ENCODE measurements at places on chromosomes 2 and 18.

DNA sequence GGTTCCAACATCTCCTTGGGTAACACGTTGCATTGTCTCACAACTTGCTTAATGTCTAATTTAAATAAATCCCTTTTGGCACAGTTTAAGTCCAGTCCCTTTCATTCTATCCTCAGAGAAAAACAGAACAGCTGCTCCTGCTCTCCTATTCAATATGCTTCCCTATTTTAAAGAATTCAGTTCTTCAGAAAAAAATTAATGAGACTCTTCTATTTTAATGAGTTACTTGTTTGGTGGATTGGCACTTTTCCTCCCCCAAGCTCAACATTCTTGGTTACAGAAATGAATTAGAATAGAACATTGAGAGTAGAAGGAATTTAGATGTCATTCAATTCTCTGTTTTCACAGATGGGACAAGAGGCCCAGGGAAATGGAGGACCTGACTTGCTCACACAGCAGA, 116.9 kb upstream of the ATP8B1 start:
- no peak for DNase-seq

DNA sequence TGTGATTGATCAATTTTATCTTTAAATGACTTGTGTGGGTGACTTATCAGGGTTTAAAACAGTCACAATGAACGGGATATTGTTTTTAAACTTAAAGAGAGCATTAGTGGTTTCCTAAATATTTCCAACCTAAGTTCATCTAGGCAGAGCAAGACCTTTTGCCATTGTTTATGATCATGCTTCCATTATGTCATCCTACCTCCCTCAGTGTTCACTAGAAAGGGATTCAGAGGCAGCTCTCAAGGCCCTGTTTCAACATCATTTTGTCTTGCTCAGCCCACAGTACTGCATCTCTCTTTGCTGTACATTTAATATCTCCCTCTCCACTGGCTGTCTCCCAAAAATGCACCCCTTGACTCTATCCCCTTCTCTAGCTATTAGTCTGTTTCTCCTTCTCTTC, 21.5 kb upstream of the PELI1 start:
- DNase-seq = no peak

DNA sequence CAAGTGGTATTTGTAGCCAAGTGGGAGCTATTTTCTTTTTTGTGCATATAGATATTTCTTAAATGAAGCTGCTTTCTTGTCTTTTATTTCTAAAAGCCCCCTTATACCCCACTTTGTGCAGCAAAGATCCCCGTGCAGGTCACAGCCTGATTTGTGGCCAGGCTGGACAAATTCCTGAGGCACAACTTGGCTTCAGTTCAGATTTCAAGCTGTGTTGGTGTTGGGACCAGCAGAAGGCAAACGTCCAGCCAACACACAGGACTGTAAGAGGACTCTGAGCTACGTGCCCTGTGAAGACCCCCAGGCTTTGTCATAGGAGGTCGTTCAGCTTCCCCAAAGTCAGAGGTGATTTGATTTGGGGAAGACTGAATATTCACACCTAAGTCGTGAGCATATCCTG, 21.9 kb downstream of the FOSL2 start:
- DNase-seq = no peak

DNA sequence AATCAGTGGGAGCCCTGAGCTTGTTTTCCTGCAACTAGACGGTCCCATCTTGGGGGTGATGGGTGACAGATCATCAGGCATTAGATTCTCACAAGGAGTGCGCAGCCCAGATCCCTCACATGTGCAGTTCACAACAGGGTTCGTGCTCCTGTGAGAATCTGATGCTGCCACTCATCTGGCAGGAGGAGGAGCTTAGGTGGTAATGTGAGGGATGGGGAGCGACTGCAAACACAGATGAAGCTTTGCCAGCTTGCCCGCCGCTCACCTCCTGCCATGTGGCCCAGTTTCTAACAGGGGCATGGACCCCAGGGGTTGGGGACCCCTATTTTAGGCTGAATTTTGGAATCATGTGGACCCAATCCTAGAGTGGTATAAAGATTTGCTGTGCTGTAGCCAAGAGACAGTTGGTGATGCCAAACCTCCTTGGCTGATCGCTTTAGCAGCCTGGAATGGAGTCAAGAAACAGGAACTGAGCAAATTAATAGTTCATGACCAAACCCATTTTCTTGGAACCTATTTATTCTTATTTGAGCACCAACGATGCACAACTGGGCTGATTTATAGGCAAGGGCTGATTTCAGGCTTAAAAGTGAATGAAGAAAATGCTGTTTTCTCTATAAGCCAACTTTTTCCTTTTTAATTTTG, 25.7 kb downstream of the LPIN1 start:
- DNase-seq = no peak

- no peak for DNase-seq
Measured at GRCh38 chr18:62963507-62963906, 248.2 kb downstream of the PHLPP1 start.

DNA sequence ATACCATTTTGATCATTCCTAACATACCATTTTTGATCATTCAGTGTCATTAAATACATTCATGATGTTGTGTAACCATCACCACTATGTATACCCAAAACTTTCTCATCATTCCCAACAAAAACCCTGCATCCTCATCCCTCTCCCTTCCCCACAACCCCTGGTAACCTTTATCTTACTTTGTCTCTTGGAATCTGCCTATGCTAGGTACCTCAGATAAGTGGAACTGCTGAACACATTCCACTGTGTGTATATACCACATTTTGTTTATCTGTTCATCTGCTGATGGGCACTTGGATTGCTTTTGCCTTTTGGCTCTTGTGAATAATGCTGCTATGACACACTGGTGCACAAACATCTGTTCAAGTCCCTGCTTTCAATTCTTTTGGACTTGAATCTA, 83.8 kb upstream of the TFCP2L1 start:
- no peak for DNase-seq

DNA sequence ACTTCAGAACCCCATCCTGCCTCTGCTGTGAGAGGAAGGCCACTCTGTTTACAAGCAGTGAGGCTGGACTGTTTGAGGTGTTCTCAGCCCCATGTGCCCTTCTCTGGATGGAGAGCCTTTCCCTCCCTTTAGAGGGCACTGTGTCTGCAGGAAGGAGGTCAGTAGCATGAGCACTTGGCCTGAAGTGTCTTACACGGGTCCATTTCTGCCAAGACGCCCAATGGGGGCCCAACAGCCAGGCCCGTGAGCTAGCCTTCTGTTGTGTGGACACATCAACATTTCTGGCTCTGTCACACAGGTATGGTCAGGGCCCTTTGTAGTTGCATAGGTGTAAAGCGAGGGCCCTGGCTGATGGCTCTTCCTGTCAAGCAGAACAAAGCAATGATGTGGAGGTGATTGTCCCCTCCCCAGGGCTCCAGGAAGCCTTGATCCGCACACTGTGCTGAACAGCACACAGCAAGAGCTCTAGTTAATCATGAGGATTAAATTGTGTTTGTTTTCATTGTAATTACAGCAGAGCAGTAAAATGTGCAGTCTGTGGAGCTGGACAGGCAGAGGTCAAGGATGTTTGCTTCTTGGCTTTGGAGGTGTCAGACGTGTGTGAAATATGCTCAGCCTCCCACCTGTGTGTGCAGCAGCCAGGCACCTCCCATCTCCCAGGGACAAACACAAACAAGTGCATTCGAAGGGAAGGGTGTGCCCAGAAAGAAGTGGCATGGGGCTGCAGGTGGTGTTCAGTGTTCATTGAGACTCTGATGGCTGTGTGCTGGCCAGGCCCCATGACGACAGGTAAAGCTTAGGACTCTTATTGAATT, 132.1 kb downstream of the SH3RF3 start:
- DNase-seq = no peak

DNA sequence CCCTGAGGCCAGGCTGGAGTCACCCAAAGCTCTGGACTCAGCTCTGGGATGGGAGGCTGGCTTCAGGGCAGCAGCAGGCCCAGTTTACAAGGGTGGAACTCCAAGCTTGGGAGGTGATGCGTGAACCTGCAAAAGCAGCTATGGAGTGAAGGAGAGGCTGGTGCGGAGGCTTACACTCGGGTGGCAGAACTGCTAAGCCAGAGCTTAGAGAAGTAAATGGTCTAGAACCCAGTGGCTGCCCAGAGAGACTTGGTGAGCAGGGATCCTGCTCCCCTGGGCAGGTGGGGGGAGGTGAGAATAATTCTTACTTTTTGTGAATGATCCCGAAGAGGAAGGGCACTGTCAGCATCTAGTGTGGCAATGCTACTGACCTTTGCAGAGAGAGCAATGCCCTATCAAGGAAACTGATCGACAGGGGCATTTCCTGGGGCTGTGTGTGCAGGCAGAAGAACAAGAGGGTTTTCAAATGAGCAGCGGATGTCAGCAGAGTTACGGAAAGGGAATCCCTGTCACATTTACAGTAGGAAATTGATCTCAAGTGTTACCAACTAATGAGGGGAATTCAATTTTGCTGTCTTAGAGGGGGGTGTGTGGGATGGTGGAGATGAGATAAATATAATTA, 80.4 kb downstream of the TGFA start:
- DNase-seq = no peak

- DNase-seq = no peak
Measured at GRCh38 chr18:853471-853870, 41.4 kb upstream of the YES1 start.

GRCh38 chr2:68974251-68974650, at the start of gene GKN1:
Gene GKN1, plus strand, starts transcription at chr2:68974636. Its CDS starts 42 bp downstream, at chr2:68974678.
- DNase-seq = no peak

DNA sequence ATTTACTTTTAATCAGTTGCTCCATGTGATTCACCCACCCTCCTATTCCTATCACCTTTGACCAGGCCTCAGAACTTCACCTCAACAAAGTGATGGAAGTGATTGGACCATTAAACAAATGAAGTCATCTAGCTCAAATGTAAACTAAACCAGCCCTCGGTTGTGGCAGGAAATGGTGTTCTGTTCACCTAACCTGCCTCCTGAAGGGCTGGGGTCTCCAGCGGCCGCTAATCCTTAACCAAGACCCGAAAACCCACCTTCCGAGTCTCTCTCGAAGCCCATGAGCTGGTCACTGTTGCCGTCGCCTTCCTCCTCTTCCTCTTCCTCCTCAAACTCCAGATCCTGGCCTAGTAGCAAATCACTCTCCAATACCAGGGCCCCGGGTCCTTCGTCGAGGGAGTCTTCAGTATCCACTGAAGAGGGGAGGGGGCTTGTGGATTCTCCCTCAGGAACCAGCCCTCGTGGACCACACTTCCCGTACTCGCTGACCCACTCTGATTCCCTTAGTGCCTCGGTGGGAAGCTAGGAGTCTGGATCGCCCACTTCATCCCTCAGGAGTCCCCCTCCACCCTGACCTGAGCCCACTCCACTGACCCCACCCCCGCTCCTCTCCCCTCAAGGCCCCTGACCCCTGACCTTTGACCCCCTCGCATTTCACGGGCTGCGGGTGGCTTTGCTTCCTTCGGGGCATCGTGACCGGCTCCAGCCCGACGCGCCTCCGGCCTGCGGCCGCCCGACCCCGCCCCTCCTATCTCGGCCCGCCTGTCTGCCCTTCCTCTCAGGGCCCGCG, 503 bp downstream of the ZNF513 start:
- DNase-seq = no peak

GRCh38 chr2:169715379-169716237, 18.0 kb upstream of the KLHL23 start:
- DNase-seq = no peak

DNA sequence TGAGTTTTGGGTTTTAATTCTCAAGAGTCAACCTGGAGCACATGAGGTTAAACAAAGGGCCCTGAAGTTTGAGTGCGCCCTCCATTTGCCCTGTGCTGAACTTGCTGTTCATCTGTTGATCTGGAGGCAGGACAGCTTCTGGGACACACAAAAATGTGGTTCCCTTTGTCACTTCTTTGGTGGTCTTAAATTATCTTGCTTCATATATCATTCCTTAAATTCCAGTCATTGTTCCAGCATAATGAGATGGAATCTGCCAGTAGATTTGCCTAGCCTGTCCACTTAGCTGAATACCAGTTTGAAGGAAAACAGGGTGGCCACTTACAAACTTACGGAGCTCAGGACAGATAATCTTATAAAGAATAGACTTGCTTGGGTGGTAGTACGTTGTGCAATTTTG, 916 bp downstream of the CETN1 start:
- DNase-seq = no peak

GRCh38 chr18:44973282-44973681, 292.6 kb downstream of the SETBP1 start:
- DNase-seq = no peak

DNA sequence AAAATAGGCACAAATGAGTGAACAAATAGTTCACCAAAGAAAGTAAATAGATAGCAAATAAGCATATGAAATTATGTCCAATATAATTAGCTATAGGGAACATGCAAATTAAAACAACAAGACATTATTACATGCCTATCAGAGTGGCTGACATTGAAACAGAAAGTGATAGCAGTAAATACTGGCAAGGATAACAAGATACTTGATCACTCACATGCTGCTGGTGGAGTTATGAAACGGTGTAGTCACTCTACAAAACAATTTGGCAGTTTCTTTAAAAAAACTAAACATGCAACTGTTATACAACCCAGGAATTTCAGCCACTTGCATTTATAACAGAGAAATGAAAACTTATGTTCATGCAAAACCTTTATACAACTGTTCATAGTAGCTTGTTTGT, 439.2 kb upstream of the ACVR2A start:
- DNase-seq = no peak

DNA sequence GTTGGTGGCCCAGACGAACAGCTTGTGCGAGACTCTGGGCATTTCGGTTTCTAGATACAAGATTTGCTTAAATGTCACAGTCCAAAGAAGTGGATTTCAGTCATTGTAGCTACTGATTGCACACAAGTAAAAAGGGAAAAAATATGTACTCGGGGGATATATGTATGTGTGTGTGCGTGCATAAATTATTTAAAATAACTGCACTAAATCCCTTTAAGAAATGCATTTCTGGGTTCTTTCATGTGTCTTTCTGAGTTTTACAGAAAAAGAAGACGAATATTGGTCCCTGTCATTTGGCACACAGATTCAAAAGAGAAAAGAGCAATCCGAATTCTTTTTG, 2.1 kb upstream of the EPHA4 start:
- no peak for DNase-seq

GRCh38 chr18:75104483-75104882, 104.5 kb downstream of the PTGR3 start:
- no peak for DNase-seq

DNA sequence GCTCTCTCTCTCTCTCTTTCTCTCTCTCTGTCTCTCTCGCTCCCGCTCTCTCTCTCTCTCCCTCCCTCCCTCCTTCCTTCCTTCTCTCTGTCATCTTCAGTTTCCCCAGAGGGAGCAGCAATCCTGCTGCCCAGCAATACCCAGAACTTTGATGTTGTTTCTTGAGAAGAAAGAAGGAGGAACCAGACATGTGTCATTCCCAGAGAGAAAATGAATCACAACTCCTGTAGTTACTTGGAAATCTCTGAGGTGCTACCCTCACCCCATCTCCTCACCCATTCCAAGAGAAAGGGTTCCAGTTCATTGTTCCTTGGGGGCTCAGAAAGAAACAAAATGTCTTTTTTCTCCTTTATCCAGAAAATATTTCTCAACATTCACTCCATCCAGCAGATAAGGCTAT, 449.1 kb downstream of the TNS1 start:
- DNase-seq = no peak

- peak; percentile 5 for DNase-seq
Measured at GRCh38 chr2:233821709-233822100, 32.6 kb downstream of the HJURP start.

DNA sequence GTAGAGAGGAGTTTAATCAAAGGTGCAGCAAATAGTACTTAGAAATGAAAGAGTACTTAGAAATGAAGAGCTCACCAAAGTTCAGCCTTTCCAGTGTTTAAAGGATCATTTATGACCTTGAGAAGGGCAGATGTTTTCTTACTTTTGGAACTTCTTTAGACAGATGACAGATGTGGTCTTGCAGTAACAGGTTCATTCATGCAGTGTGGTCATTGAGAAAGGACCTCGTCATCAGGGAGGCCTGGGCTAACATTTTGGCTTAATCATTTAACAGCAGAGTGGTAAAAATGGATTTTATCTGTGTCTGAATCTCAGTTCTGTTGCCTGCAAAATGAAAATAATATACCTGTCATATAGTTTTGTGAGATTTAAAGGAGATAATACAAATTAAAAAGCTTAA, 75.1 kb upstream of the NT5C1B start:
- no peak for DNase-seq

Data from femur (tissue), 1 donor.